ENCODE measurements at places on chromosomes 4 and X. TPM values are rescaled to one million over a fixed set of nuclear protein-coding genes. Genes with fewer than 3 reads are reported as not detected.

ENPEP gene
- total RNA-seq, result 5.9 TPM

CXCL1 gene
- 5.2 TPM for total RNA-seq

SERTM2 gene
- total RNA-seq, result not detected

TCP11X2 gene
- not detected for total RNA-seq

SPANXD gene
- total RNA-seq, result not detected

TGIF2LX gene
- total RNA-seq, result not detected

PAGE2 gene
- not detected for total RNA-seq

LRIT3 gene
- total RNA-seq, result under 0.01 TPM

TNIP3 gene
- 0.72 TPM for total RNA-seq

CRMP1 gene
- total RNA-seq, result not detected

C4orf51 gene
- not detected for total RNA-seq

MMRN1 gene
- 0.45 TPM for total RNA-seq

PABPC4L gene
- 2.2 TPM for total RNA-seq

GPR78 gene
- 2.0 TPM for total RNA-seq

NEIL3 gene
- total RNA-seq, result 3.7 TPM

PDE5A gene
- 146 TPM for total RNA-seq

PCDH10 gene
- 16.9 TPM for total RNA-seq

NAA11 gene
- not detected for total RNA-seq

CDKN2AIP gene
- total RNA-seq, result 8.3 TPM

GPC4 gene
- 2.8 TPM for total RNA-seq

CCNB3 gene
- 0.82 TPM for total RNA-seq

IGSF1 gene
- total RNA-seq, result 0.09 TPM

TMPRSS11E gene
- total RNA-seq, result not detected

KLKB1 gene
- not detected for total RNA-seq

MND1 gene
- total RNA-seq, result 15.5 TPM

DHX15 gene
- 141 TPM for total RNA-seq

IL3RA gene
- total RNA-seq, result 0.09 TPM

MYOZ2 gene
- 0.74 TPM for total RNA-seq

PDS5A gene
- total RNA-seq, result 123 TPM

VCX3B gene
- total RNA-seq, result not detected

NR0B1 gene
- 0.90 TPM for total RNA-seq

DMP1 gene
- not detected for total RNA-seq

LRRC66 gene
- total RNA-seq, result 0.81 TPM

MGARP gene
- 56.9 TPM for total RNA-seq

ARHGAP24 gene
- 67.6 TPM for total RNA-seq

SEC24B gene
- total RNA-seq, result 29.6 TPM

BANK1 gene
- total RNA-seq, result 0.41 TPM

CXXC4 gene
- not detected for total RNA-seq

TEX28 gene
- not detected for total RNA-seq

Data from fibroblast of the aortic adventitia (primary cell).